Activated CD4-positive, alpha-beta T cell treated with anti-CD3 and anti-CD28 coated beads, Interleukin-2, amount 10 ng/mL, durations not matched to agents 7 days and 5 days (primary cell): ENCODE measurements at places on chromosomes 13 and 19. TPM values are rescaled to one million over a fixed set of nuclear protein-coding genes. Genes with fewer than 3 reads are reported as not detected.

ZNF850 gene
- 7.4 TPM for total RNA-seq

DMKN gene
- not detected for total RNA-seq

CYP2A7 gene
- total RNA-seq: not detected

ZNF20 gene
- 4.2 TPM for total RNA-seq

ABHD13 gene
- total RNA-seq: 9.9 TPM

FGF14 gene
- total RNA-seq: not detected

FSD1 gene
- 12.7 TPM for total RNA-seq

ZNF320 gene
- 10.9 TPM for total RNA-seq

MIA gene
- not detected for total RNA-seq

VSTM1 gene
- total RNA-seq: not detected

C5AR1 gene
- 1.0 TPM for total RNA-seq

SERP2 gene
- total RNA-seq: not detected

CRB3 gene
- total RNA-seq: 0.33 TPM

ZNF296 gene
- total RNA-seq: 4.1 TPM

ZNF540 gene
- total RNA-seq: 1.8 TPM
